ENCODE measurements at places on chromosomes 7 and 10. TPM values are rescaled to one million over a fixed set of nuclear protein-coding genes. Genes with fewer than 3 reads are reported as not detected.
A peak's percentile ranks its signal among the peaks of the same experiment; 100 is the strongest.

DNA sequence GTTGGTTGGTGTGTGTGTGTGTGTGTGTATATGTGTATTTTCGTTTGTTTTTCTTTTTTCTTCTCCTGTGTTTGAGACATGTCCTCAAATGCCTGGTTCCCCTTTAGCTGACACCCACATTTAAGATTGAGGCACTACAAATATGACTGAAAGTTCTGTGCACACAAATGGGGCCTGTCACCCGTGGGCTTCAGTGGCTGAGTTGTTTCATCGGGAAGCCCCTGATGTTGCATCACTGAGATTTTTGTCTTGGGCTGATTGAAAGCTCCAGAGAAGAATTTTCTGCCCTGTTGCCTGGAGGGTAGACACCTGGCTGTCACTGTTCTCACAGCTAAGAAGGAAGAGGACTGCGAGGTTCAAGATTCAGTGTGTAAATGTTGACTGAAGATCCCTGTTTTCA lies 283.8 kb upstream of the C7orf33 start:
- DNase-seq = no peak

The C7orf57 gene
- not detected for total RNA-seq

DNA sequence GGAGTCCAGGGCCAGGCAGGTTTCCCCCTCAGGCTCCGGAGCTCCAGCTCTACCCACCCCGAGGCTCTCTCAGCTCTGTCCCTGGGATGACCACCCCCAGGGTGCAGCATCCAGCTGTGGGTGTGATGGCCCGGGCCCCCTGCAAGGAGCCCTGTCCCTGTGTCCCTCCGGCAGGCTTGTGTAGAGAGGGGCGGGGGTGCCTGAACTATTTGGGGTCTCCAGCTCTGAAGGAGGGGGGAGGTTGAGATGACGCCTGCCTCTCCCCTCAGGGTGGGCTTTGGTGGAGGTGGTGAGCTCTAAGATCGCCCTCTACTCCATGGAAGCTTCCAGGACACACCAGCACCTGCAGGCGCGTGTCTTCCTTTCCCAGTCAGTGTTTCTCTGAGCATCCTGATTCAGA lies 39.4 kb downstream of the ADRA2A start:
- DNase-seq = peak; percentile 87

DNA sequence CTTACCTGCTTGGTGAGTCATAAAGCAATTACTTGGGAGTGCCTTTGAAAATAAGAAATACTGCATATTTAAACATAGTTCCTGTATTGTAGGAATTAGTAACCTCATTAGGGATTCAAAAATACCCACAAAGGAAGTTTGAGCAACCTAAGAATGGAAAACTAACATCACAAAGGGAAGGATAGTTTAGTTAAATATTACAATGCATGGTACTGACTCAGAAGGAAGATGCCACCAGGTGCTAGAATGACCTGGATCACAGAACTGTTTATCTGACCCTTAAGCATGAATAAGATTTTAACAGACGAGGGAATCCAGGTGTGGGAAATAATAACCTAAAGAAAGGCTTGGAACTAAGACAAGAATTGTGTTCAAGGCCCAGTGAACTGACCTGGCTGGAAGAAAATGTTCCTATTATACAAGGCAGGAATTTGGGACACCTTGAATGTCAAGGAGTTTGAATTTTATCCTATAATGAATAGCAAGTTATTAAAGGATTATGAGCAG lies 106.4 kb downstream of the GSAP start:
- no peak for DNase-seq

The NSUN5 gene
- total RNA-seq = 25.3 TPM

The NEBL gene
- total RNA-seq = 55.2 TPM

Measured in vagina (tissue), 2 donors.